ENCODE measurements at places on chromosomes 3 and 15.

- peak; percentile 13 for DNase-seq
Observed at GRCh38 chr3:156449710-156450574, 105.0 kb downstream of the SSR3 start.

DNA sequence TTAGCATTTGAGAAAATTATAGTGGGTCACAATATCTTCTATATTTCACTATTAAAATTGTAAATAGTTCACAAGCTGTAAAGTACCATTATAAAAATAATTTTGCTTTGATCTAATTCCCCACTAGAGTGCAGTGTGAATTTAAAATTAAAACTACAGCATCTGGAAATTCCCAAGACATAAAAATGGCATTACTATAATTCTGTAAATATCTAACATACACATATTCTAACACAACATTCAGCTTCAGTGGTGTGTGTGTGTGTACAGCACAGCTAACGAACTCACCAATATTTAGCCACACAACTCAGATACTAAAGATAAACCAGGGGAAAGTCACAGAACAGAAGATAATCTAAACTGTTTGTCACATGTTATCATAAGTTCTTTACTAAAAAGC lies 424.9 kb upstream of the ZNF385D start:
- DNase-seq = no peak

DNA sequence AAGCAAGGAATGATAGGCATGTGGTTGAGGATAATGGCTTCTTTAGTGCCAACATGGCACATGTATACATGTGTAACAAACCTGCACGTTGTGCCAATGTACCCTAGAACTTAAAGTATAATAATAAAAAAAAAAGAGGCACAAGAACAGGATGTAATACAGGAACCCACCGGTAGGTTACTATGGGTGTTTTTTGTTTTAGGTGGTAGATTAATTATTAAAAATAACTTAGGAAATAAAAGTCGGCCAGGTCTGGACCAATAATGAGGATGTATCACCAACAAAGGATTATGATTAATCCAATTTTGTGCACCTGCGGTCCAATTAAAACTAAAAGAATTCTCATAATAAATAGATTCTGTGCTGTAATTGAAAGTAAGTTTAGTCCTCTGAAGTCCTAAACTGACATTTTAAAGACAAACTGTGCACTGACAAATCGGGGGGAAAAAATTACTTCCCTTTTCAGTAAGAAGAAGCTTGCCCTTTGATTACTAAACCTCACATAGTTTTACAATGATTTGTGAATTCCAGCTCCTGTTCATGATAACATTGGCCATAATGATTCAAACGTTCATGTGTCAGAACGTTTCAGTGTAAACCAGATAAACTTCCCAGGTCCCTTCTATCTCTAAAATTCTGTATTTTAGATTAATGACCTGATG lies 62.2 kb downstream of the CASR start:
- no peak for DNase-seq

DNA sequence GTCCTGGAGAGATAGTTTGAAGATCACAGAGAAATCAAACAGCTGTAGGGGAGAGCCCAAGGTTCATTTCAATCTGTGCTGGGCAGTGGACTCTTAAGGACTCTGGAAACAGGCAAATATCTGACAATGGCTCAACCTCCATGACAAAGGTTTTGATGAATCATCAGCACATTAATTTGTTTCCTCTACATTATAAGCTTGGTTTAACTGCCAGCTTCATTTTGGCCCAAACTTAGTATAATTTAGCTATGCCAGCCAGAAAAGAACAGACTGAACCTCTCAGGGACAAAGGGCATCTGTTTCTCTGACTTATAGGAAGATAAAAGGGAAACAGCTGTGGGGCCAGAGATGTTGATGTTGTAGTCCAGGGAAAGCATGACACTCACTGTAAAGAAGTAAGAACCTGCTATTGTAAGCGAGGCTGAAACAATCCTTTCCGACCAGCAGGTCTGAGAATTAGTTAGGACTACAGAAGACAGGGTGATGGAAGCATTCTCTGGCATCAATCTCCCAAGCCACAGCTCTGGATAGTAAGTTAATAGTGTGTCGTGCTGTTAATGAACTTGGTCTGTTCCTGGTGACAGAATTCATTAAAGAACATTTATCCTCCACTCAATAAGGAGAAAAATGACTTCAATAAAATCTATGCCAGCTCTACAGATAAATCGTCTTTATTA lies 110.1 kb downstream of the KCNMB2 start:
- DNase-seq = no peak

DNA sequence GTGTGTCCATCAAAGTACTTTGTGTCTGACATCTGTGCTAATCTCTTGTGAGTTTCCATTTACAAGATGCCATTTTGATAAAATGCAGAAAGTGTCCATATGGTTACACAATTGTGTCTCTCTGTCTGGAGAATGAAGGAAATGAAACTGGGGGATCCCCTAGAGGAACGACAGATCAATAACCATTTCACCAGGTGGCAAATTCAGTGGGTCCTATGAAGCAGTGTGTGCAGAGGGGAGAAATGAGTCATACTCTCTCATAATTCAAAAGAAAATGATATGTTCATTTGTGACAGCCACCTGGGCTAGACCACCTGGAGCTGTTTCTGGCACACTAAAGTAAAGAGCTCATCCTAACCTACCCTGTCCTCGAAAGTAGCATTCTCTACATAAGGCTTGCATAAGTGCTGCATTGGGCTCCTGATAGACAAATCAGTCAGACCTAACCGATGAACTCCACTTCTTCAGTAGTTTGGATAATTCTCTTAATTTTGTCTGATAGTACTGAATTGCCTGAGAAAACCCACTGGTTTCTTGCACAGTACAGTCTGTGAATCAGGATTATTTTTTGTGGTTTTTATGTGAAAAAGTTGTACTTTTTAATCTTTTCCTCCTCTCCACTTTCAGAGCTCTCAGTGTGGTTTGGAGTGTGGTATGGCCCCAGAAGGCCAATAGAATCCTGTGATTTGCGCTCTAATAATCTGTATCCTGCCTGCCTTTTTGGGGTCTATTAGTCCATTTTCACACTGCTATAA lies 10.3 kb upstream of the CD47 start:
- DNase-seq = no peak

GRCh38 chr3:188583341-188584161 lies 429.6 kb downstream of the LPP start:
- no peak for DNase-seq

- no peak for DNase-seq
Observed at GRCh38 chr15:59185725-59186124, 20.9 kb upstream of the LDHAL6B start.

DNA sequence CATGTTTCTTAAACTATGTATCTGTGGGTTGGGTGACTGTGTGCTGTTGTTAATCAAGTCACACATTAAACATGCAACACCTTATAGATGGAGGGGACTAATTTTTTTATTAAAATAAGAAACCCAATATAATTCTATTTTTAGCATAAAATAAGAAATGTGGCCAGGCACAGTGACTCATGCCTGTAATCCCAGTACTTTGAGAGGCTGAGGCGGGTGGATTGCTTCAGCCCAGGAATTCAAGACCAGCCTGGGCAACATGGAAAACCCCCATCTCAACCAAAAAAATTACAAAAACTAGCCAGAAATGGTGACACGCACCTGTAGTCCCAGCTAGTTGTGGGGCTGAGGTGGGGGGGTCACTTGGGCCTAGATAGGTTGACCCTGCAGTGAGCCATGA lies 1021.0 kb downstream of the EPHA3 start:
- DNase-seq = no peak

DNA sequence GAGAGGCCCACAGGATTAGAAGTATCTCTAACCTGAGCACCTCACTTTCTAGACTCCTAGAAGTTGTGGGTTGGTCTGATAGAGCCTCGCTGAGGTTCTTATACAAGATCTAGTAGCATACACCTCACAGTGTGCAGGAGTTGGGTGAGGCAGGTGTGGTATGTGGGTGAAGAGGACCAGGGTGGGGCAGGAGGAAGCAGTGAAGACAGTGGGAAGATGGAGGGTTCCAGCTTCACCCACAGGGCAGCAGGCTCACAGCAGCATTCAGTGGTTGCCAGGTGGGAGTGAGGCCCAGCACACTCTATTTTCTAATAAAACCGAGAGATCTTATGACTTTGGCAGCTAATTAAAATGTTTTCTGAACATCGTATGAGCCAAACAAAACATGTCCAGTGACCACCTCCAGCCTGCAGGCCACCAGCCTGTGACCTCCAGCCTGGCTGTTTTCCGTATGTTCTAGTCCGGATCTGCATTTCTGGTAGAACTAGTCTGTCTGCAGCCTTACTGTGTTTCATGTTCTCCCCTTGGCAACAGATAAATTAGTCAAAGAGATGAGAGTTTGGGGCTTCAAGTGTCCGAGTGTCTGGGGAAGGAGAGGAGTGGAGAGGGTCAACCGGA lies 170.4 kb upstream of the CTDSPL start:
- DNase-seq = no peak

DNA sequence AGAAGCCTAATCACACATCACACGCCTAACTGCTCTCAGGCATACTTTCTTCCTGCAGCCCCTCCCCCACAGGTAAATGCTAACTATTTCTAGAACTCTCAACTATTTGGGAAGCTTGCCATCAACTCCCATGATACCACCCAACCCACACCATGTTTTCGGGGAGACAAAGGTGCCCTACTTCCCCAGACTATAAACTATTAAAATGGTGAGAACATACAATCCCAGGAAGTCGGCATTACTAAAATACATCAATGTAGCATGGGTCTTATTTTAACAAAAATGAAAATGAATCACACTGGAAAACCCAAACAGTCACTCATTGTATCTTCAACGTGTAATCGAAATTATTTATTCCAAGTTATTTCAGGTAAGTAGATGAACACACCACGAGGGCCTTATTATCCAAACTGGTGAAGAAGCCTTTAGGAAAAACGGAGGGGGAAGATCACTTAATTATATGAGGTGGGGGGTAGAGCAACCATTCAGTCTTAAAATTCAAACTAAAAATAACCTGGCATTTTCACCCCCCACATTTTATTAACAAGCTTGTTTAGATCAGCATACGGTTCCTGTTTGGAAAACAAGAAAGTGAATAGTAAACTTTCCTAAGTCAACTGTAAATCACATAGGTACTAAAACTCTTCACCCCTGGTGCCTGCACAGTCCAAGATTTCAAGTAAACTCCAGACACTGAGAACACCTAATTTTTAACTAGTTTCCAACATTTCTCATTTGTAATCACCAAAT lies 1.9 kb downstream of the TBL1XR1 start:
- DNase-seq = peak; percentile 33

All from fibroblast of the conjunctiva (primary cell).